ENCODE measurements at places on chromosomes 7 and 10.

DNA sequence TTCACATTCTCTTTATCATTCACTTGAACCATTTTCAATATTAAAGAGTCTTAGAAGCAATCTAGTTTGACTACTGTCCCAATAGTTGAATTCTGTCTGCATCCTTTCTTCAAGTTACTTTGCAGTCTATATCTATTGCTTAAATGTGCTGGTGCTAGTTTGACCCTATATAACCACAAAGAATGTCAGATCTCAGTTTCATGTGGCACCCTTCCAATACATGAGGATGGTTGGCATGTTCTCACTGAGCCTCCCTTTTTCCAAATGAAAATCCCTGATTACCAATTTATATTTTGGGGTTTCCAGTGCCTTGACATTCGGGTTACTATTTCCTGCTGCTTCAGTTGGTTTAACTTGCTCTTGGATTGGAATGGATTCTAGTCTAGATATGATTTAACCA is 292.7 kb downstream of the EXOC4 start:
- DNase-seq, result no peak

GRCh38 chr10:18308600-18308999 is 168.4 kb downstream of the CACNB2 start:
- no peak for DNase-seq

GRCh38 chr7:13832346-13832745 is 157.1 kb downstream of the ETV1 start:
- DNase-seq, result no peak

- no peak for DNase-seq
Observed at GRCh38 chr7:7895004-7895650, 73.5 kb upstream of the GLCCI1 start.

DNA sequence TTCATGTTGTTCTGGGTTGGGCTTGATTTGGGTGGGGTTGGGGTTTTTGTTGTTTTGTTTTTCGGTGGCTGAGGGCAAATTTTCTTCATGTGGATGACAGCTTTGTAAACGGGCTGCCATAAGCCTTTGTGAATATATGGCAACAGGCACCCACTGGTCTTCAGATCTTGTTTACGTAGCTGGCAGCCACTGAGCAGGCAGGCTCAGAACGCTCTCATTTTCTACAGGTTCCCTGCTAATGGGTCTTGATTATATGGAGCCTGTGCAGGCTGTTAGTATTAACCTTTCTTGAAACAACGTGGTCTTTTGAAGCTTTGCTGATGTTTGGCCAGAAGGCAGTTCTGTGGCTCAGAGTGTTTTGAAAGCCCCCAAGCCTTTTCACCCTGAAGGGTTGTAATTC is 199.7 kb downstream of the TNS3 start:
- DNase-seq, result no peak

DNA sequence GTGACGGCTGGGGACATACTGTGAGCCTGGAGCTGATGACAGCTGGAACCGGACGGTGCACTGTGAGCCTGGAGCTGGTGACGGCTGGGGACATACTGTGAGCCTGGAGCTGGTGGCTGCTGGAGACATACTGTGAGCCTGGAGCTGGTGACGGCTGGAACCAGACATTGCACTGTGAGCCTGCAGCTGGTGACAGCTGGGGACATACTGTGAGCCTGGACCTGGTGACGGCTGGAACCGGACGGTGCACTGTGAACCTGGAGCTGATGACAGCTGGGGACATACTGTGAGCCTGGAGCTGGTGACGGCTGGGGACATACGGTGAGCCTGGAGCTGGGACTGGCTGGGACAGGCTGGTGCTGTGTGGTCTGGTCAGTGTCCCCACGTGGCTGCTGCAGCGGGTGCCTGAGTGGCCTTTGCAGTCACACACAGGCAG is 47.9 kb downstream of the PTPRN2 start:
- no peak for DNase-seq

GRCh38 chr7:140475747-140476333 is 3.5 kb downstream of the MKRN1 start:
- DNase-seq, result peak; percentile 20

GRCh38 chr10:97180363-97180755 is 5.4 kb downstream of the SLIT1 start:
- no peak for DNase-seq

DNA sequence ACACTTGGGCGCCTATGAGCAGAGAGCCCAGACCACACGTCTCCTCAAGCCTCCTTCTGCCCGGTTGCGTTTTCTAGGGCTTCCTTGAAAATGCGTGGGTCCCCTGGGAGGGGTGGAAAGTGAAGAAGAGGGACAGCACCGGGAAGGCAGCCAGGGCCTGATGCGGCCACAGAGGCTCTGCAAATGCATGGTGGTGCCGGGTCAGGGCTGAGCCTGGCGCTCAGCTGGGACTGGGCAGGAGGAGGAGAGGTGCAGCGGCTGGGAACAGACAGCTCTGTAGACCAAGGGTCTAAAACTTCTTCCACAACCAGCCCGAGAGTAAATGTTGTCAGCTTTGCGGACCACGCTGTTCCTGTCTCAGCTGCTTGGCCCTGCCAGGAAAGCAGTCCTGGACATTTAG is 1.6 kb downstream of the DPYSL4 start:
- DNase-seq, result no peak

GRCh38 chr10:50400694-50401093 is 149.4 kb upstream of the ASAH2 start:
- DNase-seq, result no peak

DNA sequence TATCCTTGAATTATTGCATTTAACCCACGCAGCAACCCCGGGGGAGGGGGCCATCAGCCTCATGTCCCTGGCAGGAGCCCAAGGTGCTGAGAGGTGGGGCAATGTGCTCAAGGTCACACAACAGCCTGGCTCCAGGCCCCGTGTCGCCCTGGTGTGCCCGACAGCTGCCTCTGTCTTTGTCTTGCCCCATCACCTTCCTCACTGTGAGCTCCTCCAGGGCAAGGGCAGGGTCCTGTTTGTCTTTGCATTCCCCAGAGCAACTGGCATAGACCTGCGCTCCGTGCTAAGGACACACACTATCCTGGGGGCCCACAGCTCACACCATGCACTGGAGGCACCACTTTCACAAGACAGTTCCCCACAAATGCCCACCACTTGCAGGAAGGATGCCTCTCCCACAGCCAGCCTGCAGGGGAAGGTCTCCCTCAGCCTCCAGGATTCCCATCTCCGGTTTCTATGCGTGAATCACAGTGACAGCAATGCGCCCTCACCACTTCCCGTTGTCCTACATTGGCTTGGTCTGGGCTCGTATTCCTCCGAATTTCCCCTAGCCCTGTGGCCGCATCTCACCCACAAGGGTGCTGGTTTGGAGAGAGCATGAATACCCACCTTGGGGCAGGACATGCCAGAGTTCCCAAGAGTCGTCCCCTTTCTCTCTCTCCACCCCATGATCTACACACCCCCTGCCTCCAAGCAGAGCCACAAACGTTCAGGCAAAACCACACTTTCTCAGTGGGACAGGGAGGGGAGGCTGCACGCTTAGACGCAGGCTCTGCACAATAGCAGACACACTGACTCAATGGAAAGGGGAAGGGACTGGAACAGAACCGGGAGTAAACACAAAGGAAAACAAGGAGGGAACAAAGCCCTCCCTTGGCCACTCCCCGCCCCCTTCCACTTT is 10.3 kb downstream of the ITPRIP start:
- DNase-seq, result no peak

DNA sequence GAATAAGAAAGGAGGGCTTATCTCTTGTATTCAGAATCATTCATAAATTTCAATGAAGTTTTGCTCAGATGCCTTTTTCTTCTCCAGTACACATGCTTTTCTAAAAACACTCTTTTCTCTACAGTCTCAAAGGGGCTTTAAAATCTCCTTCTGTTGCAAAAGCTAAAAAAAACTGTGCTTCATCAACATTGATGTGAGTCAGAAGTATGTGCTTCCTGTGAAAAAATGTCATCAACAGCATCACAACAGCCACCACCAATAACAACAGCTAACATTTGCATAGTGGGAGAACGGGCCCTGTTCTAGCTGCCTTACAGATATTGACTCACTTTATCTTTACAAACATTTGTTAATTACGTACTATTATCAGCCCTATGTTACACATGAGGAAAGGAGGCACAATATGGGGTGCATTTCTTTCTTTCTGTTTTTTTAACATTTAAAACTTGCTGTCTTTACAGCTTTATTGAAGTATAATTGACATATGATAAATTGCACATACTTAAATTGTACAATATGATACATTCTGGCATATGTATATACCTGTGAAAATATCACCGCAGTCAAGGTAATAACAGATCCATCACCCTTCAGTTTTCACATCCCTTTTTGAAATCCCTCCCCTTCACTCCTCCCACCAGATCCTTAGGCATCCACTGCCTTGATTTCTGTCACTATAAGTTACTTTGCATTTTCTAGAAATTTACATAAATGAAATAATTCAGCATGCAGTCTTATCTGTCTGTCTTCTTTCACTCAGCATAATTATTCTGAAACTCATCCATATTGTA is 1605.4 kb upstream of the LRRTM3 start:
- no peak for DNase-seq

DNA sequence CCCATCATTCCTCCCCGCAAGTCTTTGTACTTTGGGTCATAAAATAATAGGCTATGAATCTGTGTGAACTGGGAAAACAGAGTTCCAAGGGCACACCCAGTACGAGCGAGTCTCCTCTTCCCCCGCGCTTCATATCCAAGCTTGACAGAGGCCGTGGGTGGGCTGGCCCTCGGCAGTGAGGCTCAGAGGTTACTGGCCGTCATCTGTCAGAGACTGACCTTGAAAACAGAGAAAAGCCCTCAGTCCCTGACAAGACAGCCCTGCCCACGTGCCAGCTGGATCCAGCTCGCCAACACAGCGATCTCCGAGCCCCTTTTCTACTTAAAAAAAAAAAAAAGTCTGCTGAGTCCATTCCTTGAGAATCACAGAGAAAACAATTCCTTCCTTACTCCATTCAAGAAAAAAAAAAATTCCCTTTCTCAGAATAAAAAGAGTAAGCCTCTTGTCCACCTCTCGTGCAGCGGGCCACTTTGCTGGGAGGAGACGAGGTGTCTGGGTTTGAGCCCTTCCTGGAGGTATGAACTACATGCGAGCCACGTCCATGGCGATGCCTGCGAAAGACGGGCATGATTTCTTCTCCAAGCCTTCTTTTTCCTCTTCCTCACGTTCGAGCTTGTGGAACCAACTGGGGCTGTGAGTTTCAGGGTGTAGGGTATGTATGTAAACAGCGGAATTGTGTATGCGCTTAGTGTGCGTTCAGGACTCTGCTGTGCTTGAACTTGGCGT is 744 bp upstream of the BICC1 start:
- no peak for DNase-seq

DNA sequence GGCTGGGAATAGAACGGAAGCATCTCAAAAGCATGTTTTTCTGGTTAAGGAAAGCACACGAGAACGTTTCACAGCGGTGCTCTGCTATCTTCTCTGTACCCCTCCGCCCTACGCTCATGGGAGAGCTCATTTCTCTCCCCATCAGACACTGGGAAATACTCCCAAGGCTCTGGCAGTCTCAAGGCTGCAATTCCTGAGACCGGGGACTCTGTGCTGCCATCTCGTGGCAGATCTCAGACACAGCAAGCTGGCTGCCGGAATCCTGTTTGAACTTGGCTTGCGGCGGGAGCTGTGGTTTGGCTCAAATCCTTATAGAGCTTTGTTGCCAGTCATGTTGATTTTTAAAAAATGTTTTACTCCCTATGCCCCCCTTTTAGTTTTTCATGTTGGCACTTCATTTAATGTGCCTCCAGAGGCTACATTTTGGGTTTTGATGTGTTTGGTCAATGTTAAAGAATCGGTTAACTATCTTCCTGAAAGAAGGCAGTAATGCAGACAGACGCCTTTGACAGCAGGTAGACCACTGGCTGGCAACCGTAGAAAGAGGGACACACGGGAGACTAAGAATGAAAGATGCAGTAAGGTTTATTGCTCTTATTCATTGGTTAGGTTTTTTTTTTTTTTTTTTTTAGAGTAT is 27.6 kb downstream of the BMPER start:
- peak; percentile 45 for DNase-seq

- DNase-seq, result no peak
Observed at GRCh38 chr10:126849646-126850045, 55.6 kb upstream of the DOCK1 start.

DNA sequence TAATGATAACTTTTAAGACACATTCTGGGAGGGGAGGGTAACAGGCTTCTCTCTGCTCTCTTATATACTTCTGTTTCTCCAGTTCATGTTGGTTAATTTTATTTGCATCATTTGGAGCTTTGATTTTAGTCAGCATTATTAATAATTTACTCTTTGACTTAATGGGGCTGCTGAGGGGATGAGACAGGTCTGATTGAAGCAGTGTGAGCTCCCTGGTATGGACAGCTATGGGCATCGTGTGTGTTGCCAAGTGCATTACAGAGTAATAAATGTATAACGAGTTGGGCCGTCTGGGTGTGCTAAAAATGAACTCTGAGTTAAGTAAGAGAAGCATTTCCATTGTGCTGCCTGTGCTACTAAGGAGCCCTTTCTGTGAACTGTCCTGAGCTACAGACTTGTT is 31.7 kb upstream of the IKZF1 start:
- DNase-seq, result no peak

DNA sequence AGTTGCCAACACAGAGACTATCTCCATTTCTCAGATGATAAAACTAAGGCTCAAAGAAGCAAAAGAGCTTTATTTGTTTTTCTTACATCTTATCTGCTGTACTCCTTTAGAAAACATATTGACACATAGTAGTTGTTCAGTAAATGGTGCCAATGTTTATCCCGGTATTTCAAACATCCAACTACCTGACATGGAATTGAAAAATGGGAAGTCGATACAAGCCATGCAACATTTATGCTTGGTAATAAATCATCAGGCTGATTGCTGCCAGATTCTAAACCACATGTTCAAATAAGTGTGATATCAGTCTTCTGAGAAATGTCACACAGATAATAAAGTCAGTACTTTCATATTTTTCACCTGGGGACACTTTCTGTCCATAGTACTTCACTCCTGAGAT is 65.8 kb upstream of the C10orf120 start:
- no peak for DNase-seq

GRCh38 chr7:151455690-151456089 is 15.7 kb upstream of the CRYGN start:
- no peak for DNase-seq

- no peak for DNase-seq
Observed at GRCh38 chr10:70544431-70545340, 57.9 kb downstream of the PRF1 start.

DNA sequence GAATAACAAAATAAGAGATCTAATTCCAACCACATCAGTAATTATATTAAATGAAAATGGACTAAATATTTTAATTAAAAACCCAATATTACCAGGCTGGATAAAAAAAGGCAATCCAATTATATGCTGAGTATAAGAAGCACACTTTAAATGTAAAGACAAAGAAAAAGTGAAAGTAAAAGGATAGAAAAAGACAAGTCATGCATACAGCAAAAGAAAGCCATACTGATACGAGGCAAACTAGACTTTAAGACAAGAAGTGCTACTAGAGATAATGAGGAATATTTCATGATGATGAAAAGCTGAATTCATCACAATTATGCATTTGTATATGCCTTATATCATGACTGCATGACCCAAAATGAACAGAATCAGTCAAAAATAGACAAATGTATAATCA is 628.6 kb downstream of the PHTF2 start:
- DNase-seq, result no peak

DNA sequence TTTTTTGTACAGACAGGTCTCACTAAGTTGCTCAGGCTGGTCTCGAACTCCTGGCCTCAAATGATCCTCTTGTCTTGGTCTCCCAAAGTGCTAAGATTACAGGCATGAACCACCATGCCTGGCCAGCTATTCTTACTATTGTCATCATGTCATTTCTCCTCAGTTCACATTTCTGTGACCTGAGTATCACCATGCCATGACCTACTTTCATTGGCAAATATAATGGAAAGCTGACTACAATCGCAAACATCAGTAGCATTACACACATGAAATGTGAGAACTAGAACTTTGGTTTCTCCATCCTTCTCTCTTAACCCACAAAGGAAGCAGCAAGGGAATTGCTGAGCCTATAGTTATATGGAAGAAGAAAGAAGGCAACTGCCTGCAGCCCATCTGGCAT is 26.0 kb upstream of the WIPF3 start:
- DNase-seq, result no peak

Measured in effector CD8-positive, alpha-beta T cell (primary cell).